Upper lobe of right lung (tissue), 1 donor: ENCODE measurements at places on chromosomes 5 and 9. TPM values are rescaled to one million over a fixed set of nuclear protein-coding genes. Genes with fewer than 3 reads are reported as not detected.

DNA sequence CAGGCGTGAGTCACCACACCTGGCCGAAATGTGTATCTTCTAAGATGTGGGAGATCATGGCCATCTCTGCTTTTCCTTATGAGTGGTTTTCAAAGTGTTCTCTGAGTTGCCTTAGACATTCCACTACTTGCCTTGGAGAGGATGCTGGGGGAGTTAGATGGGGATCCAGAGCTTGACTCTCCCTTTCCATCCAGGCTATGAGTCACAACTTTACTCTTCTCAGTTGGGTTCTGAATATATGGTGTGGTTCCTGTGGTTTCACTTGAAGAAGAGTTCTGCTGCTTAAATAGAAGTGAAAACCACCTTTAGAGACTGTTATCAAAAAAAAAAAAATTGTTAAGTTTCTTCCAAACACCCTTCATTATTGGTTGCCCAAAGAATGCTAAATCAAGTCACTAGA is 217.6 kb downstream of the ZNF608 start:
- DNase-seq, result no peak
- no peak overlapping the region for H3K27ac ChIP-seq
- H3K36me3 ChIP-seq, result no peaks in the 10 kb centered on the region
- no peak overlapping the region for H3K4me3 ChIP-seq
- no peaks in the 10 kb centered on the region for H3K4me1 ChIP-seq

DNA sequence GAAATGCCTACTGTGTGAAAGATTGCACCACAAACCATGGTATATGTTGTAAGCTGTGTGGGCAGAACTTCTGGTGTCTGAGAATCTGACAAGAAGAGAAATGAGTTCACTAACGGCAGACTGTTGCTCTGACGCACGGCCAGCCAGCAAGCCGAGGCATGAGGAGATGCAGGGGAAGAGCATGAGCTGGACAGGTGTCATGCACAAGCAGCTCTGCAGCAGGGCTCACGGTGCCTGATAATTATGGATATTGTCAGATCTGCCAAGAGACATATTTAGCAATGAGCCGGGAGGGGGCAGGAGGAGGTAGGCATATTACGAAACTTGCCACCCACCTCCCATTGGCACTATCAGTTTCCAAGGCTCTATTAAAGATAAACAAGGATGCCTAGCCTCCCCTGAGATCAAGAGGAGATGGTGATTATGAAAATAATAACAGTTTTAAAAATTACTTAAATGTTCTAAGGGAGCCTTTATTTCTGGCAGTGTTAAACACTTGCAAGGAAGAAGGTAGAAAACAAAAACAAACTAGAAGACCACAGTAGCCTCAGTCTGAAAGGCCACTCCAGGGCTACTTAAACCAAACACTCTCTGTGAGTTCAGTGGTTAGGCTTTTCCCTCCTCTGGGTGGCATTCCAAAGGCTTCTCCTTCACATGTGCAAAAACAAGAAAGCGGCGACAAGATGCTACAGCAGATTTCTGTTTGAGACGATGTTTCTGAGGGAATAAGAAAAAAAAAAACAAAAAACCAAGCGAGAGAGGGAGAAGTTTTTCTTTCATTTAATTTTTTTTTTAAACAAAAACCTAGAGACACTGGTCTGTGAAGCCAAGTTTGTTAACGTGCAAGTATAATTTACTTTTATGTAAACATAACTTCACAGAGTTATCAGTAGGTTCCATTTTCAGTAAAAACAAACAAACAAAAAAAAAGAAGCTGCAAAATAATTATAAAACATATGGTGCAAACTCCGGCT is 339.5 kb downstream of the BNC2 start:
- H3K4me3 ChIP-seq, result no peak overlapping the region
- no peaks in the 10 kb centered on the region for H3K4me1 ChIP-seq
- H3K36me3 ChIP-seq, result no peaks in the 10 kb centered on the region
- H3K27me3 ChIP-seq, result no peaks in the 10 kb centered on the region
- DNase-seq, result no peak

DNA sequence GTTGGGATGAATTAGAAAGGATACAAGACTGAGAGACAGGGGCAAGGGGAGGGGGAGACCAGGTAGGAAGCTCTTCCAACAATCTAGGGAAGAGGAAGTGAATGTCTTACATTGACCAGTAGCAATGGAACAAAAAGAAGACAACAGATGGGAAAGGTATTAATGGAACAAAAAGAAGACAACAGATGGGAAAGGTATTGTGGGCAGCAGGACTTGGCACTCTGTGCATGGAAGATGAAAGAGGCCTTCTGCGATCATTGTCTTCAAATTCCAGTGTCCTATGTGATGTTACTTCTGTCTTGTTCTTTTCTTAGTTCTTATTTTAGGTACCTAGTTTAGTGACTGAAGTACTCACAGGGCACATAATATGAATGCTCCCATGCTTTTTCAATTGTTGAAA is 161.8 kb downstream of the PALM2AKAP2 start:
- peaks cover 4% of the 10 kb centered on the region for H3K4me1 ChIP-seq
- H3K27me3 ChIP-seq, result no peaks in the 10 kb centered on the region
- H3K36me3 ChIP-seq, result no peaks in the 10 kb centered on the region
- DNase-seq, result no peak
- H3K4me3 ChIP-seq, result no peak overlapping the region

DNA sequence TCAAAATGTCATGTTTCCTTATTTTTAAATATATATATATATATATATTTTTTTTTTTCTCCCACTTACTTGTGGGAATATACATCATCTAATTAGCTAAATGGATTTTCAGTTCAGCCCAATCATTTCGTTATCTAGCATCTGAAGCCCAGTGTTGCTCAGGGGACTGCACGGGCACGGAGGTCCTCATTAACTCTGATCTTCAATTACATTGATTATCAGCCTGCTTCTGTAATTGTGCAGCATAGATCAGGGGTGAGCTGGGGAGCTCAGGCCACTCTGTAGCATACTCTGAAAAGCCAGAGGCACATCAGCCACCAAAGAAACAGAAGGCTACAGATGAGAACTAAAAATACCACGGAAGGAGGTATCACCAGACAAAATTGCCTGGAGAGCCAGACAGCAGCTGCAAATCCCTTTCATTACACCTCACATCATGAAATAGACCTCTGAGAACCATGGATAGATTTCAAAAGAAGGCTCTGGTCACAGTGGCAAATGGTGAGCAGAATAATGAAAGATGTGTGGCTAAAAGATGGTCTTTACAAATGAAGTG is 326.4 kb downstream of the TRIM32 start:
- H3K27ac ChIP-seq, result no peak overlapping the region
- H3K4me1 ChIP-seq, result no peaks in the 10 kb centered on the region
- no peak overlapping the region for H3K4me3 ChIP-seq
- DNase-seq, result no peak
- no peaks in the 10 kb centered on the region for H3K27me3 ChIP-seq

DNA sequence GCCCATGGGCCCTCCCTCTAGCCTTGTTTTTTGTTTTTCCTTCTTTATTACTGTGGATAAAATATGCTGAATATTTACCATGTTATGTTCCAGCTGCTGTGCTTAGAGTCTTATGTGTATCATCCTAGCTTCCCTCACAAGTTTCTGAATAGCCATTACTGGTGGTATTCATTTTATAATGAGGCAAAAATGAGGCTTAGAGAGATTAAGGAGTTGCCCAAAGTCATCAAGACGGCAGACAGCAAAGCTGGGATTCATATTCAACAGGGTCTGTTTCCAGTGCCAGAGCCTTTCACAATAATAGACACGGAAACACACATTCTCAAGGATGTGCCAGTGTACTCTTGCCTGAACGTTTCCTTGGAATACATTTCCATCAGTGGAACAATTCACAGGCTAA is 258.1 kb downstream of the CTNND2 start:
- no peaks in the 10 kb centered on the region for H3K4me1 ChIP-seq
- no peak overlapping the region for H3K4me3 ChIP-seq
- no peak overlapping the region for H3K27ac ChIP-seq
- no peaks in the 10 kb centered on the region for H3K27me3 ChIP-seq
- DNase-seq, result no peak

GRCh38 chr5:178382754-178383164 is 150.2 kb upstream of the PHYKPL start:
- peaks cover 6% of the 10 kb centered on the region for H3K4me1 ChIP-seq
- no peak overlapping the region for H3K27ac ChIP-seq
- no peak for DNase-seq
- no peaks in the 10 kb centered on the region for H3K36me3 ChIP-seq

DNA sequence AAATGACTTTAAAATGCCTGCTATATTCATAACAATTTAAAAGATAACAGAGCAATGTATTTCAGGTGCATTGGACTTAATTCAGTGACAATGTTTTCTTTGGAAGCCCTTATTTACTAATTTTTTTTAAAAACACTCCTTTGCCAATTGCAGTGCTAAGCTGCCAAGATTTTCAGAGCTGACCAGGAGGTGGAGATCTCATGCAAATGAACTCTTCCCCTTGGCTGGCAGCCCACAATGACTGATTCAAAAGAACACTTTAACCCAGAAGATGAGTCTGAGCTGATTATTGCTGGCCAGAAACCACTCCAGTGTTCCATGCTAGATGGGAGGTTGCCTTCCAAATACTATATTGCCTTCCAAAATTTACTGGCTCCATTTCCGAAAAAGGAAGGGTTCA is 128.3 kb upstream of the CCNH start:
- no peaks in the 10 kb centered on the region for H3K36me3 ChIP-seq
- no peaks in the 10 kb centered on the region for H3K27me3 ChIP-seq
- H3K4me1 ChIP-seq, result no peaks in the 10 kb centered on the region
- no peak overlapping the region for H3K4me3 ChIP-seq

Gene IL17B
- not detected for total RNA-seq

Gene DBH
- not detected for total RNA-seq
